Stimulated activated CD8-positive, alpha-beta memory T cell treated with anti-CD3 and anti-CD28 coated beads, Interleukin-4, amount 100 ng/mL, for 24 hours (primary cell): ENCODE measurements at places on chromosomes 13 and 19.
A peak's percentile ranks its signal among the peaks of the same experiment; 100 is the strongest.

GRCh38 chr13:80030491-80030890, 310.4 kb downstream of the SPRY2 start:
- no peak for DNase-seq

DNA sequence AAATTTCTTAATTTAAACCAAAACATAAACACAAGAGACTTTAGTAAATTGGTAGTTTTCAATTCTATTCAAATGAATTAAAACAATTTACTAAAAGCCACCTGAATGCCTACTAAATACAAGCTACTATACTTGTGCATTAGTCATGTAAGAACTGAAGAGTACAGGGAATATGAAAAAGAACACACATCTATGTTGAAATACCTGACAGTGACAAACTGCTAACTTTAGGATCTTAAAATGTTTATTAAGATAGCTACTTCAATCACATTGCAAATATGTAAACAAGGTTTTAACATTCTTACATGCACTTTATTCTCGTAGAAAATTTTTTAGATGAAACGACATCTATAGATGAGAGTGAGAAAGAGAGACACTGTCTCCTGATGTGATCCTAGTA, 4.1 kb downstream of the SPRYD7 start:
- no peak for DNase-seq

GRCh38 chr13:111360452-111360851, 40.0 kb downstream of the TEX29 start:
- DNase-seq, result no peak

GRCh38 chr19:3075605-3076431, 13.5 kb upstream of the TLE5 start:
- DNase-seq, result peak; percentile 70

- DNase-seq, result no peak
Observed at GRCh38 chr13:66077132-66077689, 1152.9 kb downstream of the PCDH9 start.

GRCh38 chr13:32969516-32969941, 46.7 kb upstream of the KL start:
- no peak for DNase-seq

DNA sequence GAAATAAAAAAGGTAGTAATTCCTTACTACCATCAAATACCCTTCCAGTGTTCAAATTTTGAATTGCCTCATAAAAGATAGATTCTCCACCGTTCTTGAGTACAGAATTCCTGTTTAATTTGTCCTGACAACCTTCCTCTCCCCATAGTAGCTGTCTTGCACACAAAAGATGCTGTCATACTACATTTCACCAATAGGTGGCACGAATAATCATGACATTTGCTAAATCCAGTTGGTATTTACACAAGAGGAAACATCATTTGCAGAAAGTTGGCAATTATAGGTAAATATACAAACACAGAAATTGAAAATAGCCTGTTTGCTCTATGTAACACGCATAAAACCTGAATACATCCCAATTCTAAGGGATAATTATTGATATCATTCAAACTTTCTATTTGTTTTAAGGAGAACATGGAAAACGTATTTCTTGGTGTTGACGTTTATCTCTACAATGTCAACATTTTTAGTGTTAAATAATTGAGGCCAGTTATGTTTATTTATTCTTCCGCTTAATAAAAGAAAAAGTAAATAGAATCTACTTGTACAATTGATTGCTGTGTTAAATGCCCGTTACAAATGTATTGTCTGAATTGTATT, 58.3 kb upstream of the CLDN10 start:
- DNase-seq, result no peak

DNA sequence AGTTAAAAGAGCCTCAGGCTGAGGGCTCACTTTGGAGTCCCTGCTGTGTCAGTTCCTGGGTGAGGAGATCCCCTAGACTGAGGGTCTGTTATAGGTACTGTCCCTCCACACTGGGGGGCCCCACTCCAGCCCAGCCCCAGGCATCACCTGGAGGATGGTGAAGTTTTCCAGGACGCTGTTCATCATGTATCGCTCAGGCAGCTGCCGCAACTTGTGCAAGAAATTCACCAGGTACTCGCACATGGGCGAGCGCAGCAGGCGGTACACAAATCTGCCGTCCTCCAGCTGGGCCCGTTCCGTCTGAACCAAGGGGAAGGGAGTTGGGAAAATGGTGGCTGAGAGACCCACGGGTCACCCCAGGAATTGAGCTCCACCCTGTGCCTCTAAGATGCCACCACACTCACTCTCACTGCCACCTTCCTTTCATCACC, 7.1 kb downstream of the CD37 start:
- DNase-seq, result no peak

GRCh38 chr19:7230826-7231225, 63.4 kb downstream of the INSR start:
- no peak for DNase-seq

GRCh38 chr19:37309834-37310575, 60.9 kb upstream of the ZNF527 start:
- DNase-seq, result no peak

DNA sequence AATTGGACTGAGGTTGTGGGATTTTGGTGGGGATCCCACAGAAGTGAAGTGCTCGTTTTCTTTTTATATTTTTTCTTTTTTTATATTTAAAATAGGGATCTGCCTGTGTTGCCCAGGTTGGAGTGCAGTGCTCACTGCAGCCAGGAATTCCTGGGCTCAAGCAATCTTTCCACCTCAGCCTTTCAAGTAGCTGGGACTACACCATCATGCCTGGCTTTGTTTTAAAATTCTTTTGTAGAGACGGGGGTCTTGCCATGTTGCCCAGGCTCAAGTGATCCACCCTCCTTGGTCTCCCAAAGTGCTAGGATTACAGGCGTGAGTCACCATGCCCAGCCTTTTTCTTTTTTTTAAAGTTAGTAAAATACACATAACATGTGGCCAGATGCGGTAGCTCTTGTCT, 20.6 kb downstream of the CRTC1 start:
- DNase-seq, result no peak

DNA sequence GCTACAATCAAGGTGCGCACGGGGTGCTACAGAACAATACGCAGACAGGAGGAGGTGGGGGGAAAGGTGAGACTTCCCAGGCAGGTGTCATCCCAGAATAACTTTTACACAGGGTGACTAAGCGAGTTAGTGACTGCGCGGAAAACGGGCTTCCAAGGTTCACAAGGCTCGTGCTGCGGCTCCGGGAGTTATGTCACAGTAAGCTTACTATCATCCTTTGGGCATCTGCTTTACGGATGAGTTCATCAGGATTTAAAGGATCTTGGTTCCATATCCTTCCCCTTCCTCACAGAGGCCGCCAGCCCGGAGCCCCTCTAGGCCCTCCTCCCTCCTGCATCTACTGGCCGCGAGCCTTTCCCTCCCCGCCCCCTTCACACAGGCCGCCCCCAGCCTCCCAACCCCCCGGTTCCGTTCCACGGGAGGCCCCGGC, 474 bp upstream of the IFT88 start:
- DNase-seq, result no peak

DNA sequence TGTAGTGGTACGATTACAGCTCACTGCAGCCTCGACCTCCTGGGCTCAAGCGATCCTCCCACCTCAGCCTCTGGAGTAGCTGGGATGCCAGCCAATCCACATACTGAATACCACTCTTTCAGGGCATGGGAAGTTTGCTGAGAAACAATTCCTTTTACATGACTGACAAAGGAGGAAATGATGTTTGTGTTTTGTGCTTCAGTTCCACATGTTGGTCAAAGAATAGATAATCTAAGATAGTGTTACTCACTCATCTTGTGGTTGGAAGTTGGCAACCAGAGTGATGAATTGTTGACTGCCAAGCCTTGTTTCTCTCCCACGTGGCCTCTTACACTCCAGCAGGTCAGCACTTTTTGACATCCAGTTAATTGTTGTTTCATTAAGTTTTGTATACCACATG, 7.6 kb downstream of the MBD3L2B start:
- DNase-seq, result no peak
